Lung microvascular endothelial cell (primary cell): ENCODE measurements at places on chromosomes 3 and 15.

- DNase-seq, result no peak
These were observed 63.8 kb downstream of the PEX5L start for GRCh38 chr3:179972881-179973423.

DNA sequence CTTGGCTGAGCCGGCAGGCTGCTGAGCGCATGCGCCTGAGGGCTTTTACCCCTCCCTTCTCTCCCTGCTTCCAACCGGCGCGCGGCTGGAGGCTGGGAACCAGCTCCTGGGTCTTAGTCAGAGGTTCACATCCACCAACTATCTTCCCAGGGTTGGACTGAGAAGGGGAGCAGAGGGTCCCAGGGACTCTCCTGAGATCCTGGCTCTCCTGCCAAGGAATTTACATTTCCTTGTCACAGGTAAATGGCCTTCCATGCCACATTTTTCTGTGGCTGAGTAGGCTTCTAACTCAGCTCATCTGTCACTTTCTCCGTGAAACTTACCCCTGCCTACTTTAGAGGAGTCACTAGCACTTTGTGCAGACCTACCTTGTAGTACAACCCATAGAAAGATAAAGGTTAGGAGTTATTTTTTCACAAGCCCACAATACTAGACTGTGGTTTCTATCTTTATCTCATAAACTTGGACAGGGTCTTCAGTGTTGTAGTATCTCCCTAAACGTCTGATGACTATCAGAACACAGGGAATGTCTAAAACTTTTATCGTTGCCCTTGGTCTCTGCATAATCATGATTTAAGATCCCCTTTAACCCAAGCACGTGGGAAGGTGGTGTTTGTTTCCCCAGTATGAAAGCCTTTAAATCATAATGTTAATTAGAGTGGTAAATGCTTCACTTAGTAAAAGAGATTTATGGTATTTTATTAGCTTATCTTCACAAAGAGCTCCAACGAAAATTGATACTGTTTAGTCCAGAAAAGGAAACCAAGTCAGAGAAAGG is 638 bp upstream of the TBC1D5 start:
- DNase-seq, result no peak

GRCh38 chr3:174938102-174938501 is 79.0 kb downstream of the NAALADL2 start:
- no peak for DNase-seq

DNA sequence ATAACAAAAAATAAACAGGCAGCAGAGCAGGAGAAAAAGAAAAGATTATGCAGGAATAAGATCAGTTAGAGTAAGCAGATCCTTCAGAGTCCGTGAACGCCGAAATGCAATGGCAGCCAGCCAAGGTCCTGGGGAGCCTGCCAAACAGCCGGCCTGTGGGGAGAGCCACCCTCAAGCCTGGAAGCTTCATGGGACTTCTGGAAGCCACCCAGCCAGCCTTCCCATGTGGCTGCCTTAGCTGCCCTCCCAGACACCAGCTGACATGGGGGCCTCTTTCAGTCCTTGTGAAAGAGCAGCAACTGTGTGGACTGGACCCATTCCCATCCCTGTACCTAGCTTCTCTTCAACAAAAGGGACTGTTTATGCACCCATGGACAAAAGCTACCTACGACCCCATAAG is 64.9 kb upstream of the RAD18 start:
- peak; percentile 25 for DNase-seq

DNA sequence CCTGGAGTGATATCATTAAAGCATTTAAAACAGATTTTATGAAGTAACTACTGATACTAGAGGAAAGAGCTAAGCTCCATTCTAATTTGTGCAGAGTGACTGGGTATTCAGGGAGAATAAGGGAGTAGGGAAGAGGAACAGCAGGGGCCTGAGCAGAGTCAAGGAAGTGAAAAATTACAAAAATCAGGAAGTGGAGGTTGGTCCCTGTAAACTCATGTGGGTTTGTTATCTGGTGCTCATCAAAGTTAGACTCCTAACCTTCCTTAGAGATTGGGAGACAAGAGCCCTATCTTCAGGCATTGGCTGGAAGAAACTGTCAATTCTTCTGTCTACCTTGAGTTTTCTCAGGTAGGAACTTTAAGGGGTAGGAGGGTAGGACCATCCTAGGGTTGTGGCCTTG is 82.5 kb downstream of the NEK11 start:
- no peak for DNase-seq

DNA sequence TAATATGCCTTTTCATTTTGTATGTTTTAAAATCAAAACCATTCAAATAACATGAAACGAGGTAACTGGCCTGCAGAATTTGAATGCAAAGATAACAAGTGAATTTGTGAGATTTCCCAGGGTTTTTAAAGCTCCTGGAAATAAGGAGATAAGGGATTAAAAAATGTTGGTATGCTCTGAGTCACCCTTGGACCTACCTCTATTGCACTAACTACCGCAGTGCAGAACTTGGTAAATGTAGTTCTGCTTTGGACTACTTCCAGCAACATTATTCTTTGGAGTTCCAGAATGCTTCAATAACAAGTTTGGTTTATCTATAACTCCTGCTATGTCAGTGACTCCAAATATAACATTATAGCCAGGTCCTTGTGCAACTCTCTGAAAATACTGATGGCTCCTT is 201.7 kb downstream of the GAP43 start:
- no peak for DNase-seq

- peak; percentile 50 for DNase-seq
These were observed 51.0 kb downstream of the DPPA2 start for GRCh38 chr3:109265295-109265694.

- DNase-seq, result no peak
These were observed 60.0 kb downstream of the AAGAB start for GRCh38 chr15:67194171-67195114.

DNA sequence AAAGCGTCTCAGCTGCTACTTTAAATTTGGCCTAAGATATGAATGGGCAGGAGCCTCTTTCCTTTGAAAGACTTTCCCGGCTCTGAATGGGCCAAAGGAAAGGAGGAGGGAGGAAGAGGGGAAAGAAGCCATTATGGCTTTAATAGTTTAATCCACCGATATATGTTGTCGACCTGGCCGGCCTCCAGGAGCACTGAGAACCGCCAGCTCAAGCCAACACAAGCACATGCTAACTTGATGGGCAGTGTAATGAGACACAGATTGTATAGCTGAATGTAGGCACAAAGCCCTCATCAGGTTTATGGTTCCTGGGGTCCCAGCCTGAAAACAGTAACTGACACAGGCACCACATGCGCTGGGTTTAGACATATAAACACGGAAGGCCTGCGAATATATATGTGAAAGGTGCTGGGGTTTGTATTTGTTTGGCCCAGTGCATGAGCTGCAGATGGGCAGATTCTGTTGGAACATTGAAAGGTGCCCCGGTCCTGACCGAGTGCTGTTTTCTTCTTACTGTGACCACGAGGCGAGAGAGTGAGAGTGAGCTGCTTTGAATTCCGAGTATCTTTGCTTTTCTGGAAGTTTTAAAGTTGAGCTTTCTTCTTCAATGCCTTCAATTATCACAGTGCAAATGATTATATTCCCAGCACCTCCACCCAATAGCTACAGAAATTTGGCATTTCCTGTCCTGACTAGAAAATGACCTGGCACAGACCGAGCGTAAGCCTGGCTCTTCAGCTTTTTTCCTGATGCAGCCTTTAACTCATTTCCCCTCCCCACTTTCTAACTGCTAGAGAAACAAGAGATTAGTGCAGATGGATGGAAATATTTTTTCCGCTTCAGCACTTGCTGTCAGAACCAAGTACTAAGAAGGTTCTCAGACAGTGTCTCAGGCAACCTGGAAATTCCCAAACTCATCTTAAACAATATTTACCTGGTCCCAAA is 267.3 kb downstream of the RORA start:
- DNase-seq, result peak; percentile 47

- DNase-seq, result no peak
These were observed 796.2 kb downstream of the NR2F2 start for GRCh38 chr15:97126553-97127233.

DNA sequence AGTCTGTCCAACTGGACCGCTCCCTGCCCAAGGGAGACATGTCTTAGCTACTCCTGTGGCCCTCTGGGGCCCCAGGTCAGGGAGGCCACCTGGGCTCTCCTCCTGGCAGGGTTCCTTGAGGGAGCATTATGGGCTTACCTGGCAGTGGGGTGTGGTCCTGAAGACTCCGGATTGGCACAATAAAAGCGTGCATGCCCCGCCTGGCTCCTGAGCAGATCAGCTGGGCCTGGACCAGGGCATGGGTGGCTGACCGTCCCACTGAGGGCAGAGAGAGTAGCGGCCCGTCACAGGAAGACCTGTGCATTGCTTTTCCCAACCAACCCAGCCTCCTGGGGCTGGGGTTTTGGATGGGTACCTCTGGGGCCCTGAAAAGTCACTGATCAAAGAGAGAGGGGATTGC is 5.4 kb downstream of the ACOX2 start:
- DNase-seq, result no peak

DNA sequence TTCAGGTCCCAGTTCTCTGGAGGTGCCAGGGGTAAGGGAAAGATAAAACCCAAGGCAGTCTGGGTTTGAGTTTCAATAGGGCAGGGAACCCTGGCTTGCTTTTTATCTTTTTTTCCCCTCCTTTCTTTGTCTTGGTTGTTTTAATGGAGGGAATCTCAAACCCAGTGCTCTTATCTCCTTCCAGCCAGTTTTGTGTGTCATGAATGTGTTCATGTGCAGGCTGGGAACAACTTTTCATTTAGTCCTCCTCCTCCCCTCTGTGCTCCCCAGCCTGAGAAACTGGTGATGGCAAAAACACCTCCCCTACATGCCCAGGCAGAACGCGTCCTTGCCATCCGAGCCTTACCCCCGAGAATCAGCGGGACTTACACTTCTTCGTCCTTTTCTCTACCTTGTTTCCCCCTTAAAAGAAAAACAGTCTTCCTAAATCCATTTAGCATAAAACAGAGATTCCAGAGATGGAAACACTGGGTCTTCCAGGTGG is 10.9 kb downstream of the SEMA3G start:
- no peak for DNase-seq

DNA sequence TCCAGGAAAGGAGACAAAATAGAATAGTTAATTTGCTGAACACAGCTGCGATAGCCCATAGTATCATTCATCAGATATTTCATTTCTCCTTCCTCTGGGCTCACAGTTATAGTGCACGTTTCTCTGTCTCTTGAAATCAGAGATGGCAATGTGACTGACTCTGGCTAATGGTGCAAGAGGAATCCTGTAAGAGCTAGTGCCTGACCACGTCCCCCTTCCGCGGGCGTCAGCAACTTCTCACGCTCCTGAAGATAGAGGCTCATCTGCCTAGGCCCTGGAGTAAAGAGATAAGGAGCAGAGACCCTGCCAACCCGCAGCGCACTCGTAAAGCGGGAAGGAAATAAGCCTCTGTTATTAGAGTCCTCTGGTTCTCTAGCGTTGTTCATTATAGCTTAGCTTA is 391.8 kb downstream of the VPS13C start:
- DNase-seq, result no peak

DNA sequence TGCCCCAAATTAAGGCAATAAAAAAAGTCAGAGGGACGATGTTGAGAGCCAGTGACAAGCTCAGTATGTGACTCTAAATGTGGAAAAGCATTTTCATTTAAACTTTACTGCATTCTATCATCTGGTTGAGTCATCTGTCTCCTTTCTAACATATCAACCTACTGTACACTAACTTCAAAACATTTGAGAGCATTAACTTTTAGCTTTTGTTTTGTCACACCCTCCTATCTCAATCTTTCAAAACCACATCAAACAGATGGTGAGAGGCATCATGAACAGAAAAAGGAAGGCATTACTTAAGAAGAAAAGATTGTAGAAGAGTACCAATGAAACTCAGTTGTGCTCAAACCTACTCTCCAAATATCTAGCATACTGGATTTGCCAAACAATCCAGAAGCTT is 4.8 kb downstream of the LRRC58 start:
- no peak for DNase-seq

DNA sequence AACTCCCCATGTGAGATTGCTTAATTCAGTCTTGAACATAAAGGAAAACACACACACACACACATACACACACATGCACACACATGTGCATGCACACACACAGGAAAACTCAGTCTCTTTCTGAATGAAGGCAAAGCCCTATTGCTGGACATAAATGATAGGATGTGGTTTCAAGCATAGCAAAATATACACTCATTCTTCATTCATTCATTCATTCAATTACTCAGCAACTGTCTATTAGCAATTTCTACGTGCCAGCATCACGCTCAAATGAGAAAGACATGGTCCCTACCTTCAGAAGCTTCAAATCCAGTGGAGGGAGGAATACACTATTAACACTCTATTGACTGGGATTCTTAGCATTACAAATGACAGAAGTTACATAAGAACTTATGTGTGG is 41.8 kb upstream of the UBE2E2 start:
- no peak for DNase-seq

DNA sequence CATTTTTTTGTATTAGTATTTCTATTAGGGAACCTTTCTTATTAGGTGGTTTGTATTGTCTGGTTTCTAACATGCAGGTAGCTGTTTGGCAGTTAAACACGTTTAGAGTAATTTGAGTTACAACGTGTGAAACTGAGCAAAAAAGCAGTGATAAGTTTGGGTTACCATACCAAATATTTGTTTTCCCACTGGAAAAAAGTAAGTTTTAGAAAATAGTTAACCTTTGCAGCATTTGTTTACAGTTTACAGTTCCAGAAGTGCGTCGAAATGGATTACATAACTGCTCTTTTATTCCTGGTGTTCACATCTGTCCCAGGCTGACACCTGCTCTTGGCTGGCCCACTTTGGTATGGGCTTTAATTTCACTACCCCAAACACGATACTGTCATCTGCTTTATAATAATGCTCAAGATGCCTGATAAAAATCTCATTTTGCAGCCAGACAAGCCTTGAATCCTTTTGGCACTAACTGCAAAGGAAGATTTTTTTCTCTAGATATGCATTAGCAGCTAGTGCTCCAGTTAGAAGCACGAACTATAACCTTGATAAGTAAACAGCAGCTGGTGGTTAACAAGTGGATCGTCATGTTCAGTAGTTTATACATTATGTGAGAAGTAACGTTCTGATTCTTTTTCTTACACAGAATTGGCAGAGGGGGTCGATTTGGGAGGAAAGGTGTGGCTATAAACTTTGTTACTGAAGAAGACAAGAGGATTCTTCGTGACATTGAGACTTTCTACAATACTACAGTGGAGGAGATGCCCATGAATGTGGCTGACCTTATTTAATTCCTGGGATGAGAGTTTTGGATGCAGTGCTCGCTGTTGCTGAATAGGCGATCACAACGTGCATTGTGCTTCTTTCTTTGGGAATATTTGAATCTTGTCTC is 5.3 kb downstream of the EIF4A2 start:
- DNase-seq, result no peak

DNA sequence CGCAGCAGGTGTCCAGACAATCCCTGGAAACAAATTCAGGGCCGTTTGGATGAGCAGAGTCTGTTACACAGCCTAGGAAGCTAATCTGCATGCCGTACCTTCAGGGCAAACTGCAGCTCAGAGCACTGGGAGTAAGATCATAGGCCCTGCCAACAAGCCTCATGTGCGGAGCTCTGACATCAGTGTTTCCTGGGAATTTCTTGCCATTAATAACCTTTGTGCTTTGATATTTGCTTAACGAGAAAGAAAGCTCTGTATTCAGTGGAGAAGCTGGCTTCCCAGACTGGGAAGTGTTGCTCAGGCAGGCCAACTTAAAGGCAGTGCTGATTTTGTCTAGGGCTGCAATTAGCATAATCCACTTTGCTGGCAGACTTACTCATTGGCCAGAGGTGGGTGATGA is 116.1 kb upstream of the KLHL25 start:
- no peak for DNase-seq
